ENCODE measurements at places on chromosomes 3 and 15. TPM values are rescaled to one million over a fixed set of nuclear protein-coding genes. Genes with fewer than 3 reads are reported as not detected.

CCDC66 gene
- total RNA-seq: 13.8 TPM

TMEM266 gene
- total RNA-seq: 0.13 TPM

FAM107A gene
- 95.2 TPM for total RNA-seq

IL5RA gene
- total RNA-seq: 1.0 TPM

MCF2L2 gene
- 0.51 TPM for total RNA-seq

CNTN3 gene
- 2.2 TPM for total RNA-seq

FSIP1 gene
- total RNA-seq: 0.91 TPM

ALS2CL gene
- 37.0 TPM for total RNA-seq

TM4SF1 gene
- 110 TPM for total RNA-seq

GOLGA6D gene
- total RNA-seq: not detected

SCAMP5 gene
- 1.2 TPM for total RNA-seq

HTR3E gene
- total RNA-seq: not detected

CAMKV gene
- not detected for total RNA-seq

DNA sequence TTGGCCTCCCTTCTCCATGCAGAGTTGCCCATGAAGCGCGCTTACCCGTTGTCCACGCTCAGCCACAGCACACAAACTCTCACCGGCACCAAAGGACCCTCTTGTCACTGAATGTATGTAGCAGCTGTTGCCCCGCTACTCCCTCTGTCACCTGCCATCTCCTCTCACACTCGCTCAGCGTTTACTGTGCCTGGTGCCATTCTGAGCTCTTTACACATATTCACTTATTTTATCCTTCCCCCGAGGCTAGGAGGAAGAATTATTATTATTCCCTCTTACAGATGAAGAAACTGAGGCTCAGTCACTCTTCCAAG, 41.7 kb upstream of the PRR23E start:
- no peak for DNase-seq

- peak; percentile 33 for DNase-seq
These were observed 14.3 kb downstream of the LIMD1 start for GRCh38 chr3:45608885-45609284.

- no peak for DNase-seq
These were observed 15.1 kb downstream of the MYZAP start for GRCh38 chr15:57606816-57607215.

DNA sequence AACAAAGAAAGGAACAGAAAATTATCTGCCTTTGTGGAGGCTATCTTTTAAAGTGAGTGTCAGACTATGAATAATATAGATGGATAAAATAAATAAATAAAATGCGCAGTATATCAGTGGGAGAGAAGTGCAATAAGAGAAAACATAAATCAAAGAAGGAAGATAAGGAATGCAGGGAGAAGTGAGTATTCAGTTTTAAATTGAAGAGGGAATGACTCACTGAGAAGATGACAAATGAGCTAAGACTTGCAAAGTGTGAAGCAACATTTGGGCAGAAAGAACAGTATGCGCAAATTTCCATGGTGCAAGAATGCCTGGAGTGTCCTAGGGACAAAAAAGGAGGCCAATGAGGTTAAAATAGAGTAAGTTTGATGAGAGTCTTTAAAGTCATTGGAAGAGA, 1300.1 kb upstream of the ALCAM start:
- DNase-seq: no peak

- no peak for DNase-seq
These were observed 23.1 kb upstream of the TSEN2 start for GRCh38 chr3:12461097-12461649.

DNA sequence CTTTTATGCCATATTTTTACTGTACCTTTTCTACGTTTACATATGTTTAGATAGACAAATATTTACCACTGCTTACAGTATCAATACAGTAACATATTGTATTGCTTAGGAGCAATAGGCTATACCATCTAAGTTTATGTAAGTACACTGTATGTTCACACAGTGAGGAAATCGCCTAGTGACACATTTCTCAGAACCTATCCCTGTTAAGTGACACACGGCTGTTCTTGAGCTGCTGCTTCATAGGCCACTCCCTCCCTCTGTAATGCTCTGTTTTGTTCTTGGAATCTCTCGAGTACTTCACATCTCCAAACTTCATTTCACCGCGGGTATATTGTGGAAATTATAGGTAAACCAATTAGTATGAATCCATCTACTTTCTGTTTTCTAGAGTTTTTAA, 13.4 kb upstream of the SELENOT start:
- DNase-seq: no peak

GRCh38 chr15:76803049-76803571, 102.0 kb downstream of the SCAPER start:
- DNase-seq: no peak

DNA sequence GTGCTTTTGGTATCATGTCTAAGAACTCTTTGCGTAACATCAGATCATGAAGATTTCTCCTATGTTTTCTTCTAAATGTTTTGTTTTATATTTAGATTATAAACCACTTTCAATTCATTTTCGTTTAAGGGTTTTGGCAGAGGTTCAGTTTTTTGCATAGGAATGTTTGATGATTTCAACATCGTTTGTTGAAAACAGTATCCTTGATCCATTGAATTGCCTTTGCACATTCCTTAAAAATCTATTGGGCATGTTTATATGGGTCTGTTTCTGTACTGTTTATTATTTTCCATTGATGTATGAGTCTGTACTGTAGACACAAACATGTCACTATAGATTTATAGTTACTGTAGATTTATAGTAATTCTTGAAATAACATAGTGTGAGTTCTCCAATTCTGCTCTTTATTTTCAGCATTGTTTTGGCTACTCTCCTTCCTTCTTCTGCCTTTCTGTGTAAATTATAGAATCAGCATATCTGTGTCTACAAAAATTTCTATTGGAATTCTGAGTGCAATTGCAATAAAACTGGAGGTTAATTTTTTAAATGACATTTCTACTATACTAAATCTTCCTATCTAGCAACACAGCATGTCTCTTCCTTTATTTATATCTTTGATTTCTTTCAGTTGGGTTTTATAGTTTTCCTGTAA, 374.0 kb downstream of the SV2B start:
- DNase-seq: no peak

DNA sequence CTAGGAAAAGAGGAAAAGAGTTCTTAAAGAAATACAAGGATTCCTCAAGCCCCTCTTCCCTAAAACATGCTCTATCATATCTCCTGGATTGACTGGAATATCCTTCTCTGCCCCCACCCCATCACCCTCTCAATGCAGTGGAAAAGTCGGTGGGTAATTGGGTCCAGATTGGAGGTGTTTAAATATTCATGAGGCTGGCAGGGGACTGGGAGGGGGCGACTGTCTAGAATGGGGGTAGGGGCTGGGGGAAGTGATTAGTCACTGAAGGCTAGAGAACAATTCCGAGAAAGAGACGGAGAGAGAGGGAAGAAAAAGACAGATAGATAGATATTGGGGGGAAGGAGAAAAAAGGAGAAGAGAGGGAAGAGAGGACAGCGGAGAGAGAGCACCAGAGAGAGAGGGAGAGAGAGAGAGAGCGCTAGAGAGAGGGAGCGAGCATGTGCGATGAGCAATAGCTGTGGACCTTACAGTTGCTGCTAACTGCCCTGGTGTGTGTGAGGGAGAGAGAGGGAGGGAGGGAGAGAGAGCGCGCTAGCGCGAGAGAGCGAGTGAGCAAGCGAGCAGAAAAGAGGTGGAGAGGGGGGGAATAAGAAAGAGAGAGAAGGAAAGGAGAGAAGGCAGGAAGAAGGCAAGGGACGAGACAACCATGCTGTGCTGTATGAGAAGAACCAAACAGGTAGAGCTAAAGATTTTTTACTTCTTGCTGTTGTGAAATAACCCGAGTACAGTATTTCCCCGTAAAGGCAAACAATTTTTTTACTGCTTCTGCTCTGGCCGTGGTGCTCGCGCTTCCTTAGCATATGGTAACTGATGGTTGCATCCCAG, at the start of gene GAP43:
Gene GAP43 (plus strand): TSS at position 467 of the 825 bp plus-strand sequence. CDS start 180 bp downstream, at position 647.
- peak; percentile 56 for DNase-seq

DNA sequence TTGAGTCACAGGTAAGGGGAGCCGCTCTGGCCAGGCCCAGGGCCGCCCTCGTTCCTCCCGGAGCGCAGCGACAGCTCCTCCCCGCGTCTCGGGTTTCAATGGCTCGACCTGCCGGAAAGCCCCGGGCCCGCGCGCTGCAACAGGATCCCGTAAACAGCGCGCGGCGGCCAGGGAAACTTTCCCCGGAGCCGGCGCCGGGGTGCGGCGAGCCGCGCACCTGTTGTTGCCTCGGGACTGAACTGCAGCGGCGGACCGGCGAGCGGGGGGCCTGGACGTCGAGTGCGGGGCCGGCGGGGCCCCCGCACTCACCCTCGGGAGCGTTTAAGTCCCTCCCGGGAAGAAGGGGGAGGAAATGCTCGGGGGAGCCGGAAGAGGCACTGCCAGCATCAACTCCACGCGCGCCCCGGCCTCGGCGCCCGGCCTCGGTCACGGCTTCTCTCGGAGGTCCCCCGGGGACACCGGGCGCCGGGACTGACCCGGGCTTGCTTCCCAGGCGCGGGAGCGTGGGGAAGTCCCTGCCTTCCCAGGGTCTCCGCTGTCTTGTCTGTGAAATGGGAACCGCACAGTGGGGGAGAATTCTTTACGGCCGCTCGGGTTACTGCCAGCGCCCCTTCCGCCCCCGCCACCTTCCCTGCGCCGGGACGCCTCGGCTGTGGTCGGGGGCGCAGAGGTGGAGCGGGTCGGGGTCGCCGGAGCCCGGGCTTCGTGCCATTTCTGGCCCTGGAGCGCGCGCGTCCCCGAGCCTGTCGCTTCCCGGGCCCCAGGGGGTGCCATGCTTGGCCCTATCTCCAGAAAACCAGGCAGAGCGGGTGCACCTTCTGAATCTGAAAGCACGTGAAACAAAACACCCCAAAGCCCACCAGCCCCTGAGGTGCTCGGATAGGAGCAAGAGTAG, 7.5 kb upstream of the PGPEP1L start:
- DNase-seq: peak; percentile 58

DNA sequence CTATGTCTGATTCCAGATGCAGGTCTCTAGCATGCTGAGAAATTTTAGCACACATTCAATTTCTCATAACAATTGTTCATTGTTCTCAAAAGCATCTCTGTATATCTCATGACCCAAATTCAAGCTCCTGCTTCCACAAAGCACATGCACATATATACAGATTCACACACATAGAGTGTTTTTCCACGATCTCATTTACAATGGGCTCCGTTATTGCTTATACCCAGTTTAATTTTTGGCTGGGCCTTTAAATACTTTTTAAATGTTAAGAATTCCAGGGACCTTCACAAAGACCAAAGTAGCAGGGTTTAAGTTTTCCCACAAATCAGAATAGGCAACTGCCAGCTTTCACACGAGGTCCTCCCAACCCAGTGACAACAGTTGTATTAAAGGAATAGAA, 333.5 kb upstream of the SEMA6D start:
- no peak for DNase-seq

DNA sequence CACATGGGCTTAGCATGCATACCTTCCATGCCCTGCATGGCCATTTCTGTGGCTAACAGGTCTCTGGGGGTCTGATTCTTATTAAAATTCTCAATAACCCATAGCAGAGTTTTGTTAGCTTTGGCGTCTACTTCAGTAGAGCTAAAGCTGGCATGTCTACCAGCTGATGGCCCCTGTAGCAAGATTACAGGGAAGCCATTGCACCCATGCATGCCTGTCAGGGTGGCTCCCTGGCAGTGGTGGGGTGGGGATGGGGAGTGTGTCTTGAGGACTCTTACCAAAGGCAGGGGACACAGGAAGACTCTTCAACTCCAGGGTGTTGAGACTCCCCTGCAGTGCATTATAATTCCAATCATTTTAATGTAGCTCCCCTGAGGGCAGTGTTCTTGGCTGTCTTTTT, 4.7 kb downstream of the KY start:
- DNase-seq: no peak

GRCh38 chr3:196602673-196603072, 34.2 kb downstream of the FBXO45 start:
- DNase-seq: no peak

DNA sequence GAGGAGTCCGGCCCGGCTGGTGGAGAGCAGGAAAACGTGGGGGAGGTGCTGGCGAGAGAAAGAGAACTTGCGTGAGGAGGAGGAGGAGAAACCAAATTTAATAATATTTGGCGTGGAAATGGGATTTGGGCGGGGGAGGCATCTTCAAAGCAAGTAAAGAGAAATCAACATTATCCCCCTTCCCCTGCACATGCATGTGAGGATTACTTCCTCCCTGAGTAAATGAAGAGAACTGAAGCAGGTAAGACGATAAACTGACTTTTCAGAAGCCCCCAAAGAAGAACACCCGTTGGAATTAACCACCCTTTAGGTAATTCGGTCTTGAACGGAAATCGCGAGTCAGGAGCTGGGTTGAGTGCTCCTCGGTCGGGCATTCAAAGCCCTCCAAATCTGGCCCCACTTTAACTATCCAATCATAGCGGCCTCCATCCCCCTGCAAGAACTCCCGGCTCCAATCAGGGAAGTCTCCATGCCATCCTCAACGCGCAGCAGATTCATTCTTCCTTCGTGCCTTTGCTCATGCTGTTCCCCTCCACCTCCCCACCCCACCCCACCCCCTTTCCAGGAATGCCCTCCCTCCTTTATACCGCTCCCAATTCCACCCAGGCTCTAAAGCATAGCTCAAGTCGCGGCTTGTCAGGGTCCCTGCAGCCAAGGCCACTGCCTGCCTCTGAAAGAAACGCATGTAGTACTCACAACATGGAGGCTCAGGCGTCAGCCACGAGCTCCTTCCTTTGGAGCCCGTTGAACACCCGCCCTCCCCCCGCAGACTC, 545 bp upstream of the RFX7 start:
- peak; percentile 42 for DNase-seq

DNA sequence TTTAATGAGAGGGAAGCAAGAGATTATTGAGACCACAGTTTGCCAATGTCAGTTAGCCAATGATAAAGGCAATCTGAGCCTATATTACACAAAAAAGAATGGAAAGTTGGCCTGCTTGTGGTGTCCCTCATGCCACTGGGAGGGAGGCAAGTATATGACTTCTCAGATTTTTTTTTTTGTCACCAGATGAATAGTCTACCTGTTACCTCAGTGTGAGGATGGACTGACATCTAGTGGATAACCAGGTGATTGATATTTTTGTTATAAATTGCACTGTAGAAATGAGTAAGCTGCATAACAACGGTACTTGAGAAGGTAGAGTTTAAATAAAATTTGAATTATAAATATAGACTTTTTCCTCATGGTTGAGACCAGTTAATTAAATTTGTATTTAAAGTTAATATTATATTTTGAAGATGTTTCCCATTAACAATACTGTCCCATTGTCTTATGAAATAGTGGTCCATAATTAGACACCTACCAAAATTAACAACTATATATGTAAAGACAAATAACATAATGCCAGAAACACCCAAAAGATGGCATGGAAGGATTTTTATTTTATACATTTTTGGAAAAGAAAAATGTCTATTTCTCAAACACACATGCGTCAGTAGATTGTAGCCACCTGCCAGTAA, 237.8 kb upstream of the GADL1 start:
- no peak for DNase-seq

DNA sequence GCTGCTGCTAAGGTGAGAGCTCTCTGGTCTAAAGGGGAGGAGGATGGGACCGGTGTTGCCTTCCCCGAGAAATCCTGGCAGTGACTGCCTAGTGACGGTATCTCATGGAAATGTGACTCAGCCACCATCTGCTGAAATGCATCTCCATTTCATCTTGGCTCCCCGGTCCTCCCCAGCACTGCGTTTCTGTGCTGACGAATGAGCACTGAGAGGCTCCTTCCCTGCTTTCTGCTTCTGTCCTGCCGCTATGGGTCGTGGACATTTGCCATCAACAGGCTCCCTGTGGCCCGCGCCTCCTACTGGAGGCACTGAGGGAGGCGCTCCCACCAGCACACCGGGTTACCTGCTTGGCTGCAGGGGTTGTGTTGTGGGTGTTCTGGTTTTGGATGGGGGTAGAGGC, 13.5 kb upstream of the SEC13 start:
- peak; percentile 27 for DNase-seq

- DNase-seq: no peak
These were observed 26.3 kb downstream of the FBXO22 start for GRCh38 chr15:75929799-75930565.

- no peak for DNase-seq
These were observed 48.5 kb upstream of the RAB6B start for GRCh38 chr3:133944181-133944580.

Data from Right ventricle myocardium superior (tissue), 1 donor.